ENCODE measurements at places on chromosomes 13 and 19. TPM values are rescaled to one million over a fixed set of nuclear protein-coding genes. Genes with fewer than 3 reads are reported as not detected.
A peak's percentile ranks its signal among the peaks of the same experiment; 100 is the strongest.

GRCh38 chr13:36683701-36684100 lies 9.9 kb downstream of the SERTM1 start:
- no peak for DNase-seq
- H3K4me3 ChIP-seq = no peak overlapping the region
- no peak overlapping the region for H3K27ac ChIP-seq
- no peaks in the 10 kb centered on the region for H3K36me3 ChIP-seq
- no peaks in the 10 kb centered on the region for H3K4me1 ChIP-seq
- H3K27me3 ChIP-seq = peaks cover 6% of the 10 kb centered on the region

DNA sequence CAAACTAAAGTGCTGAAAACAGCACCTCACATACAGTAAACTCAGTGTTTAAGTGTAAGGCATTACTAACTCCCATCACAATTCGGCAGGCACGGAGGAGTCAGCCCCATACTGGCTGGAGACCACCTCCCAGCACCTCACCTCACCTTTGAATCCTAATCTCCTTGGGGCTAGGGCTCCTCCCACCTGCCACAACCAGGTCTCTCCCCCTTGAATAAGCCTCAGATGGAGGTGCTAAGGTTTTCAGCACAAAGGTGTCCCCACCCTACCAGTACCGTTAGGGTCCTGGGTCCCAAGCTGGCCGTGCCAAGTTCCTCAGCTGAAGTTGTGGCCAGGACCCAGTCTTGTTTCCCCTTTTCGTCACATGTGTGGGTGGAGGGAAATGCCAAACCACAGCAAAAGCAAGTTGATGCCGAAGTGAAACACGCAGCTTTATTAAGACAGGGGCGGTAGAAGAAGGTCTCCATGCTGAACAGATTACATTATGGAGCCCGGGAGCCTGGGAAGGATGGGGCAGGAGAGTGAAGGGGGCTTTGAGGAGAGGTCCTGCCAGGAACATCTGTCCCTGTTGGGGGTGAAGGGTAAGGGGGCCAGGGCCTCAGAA lies at the start of gene IGFLR1:
Gene IGFLR1, minus strand, starts transcription at position 332 of the 604 bp plus-strand sequence. CDS start 1,272 bp downstream, outside the sequence.
- H3K27me3 ChIP-seq = no peaks in the 10 kb centered on the region
- H3K4me3 ChIP-seq = peak within 1 kb of the TSS; percentile 81
- H3K36me3 ChIP-seq = peaks cover 29% of the 10 kb centered on the region
- peak; percentile 80 for DNase-seq
- peaks cover 54% of the 10 kb centered on the region for H3K4me1 ChIP-seq
- H3K27ac ChIP-seq = peak within 1 kb of the TSS; percentile 99

- no peaks in the 10 kb centered on the region for H3K4me1 ChIP-seq
- H3K4me3 ChIP-seq = no peak overlapping the region
- H3K27me3 ChIP-seq = no peaks in the 10 kb centered on the region
- DNase-seq = no peak
These were observed 102.8 kb downstream of the TEX29 start for GRCh38 chr13:111423168-111423785.

GRCh38 chr13:90968166-90968904 lies 379.2 kb upstream of the MIR17HG start:
- no peaks in the 10 kb centered on the region for H3K27me3 ChIP-seq
- H3K4me3 ChIP-seq = no peak overlapping the region
- DNase-seq = no peak
- no peaks in the 10 kb centered on the region for H3K4me1 ChIP-seq
- no peak overlapping the region for H3K27ac ChIP-seq

The CBLC gene
- total RNA-seq = not detected

The TMTC4 gene
- 27.1 TPM for total RNA-seq

DNA sequence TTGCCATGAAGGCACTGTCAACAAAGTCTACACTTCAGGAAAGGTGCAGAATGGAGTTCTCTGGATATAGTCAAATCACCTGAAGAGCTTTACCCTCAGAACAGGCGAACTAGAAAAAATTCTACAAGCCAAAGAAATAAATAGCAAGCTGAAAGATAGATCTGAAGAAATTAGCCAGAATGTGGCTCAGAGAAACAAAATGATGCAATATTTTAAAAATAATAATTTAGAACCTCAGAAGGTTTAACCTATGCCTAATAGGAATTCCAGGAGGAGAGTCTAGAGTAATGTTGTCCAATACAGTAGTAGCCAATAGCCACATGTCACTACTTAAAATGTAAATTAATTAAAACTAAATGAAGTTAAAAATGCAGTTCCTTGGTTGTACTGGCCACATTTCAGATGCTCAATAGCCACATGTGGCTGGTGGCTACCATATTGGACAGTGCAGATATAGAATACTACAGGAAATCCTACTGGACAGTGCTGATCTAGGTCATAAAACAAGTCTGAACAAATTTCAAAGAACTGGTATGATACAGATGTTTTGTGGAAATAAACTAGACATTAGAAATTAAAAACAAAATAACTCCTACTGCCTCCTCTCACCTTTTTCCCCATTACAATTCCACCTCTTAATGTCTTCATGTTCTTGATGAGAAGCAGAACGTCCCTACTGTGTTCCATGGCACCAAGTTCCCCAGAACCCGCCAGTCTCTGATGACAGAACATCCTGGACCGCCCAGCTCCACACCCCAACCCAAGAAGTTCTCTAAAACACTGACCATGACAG lies 679 bp upstream of the CDADC1 start:
- H3K36me3 ChIP-seq = peaks cover 8% of the 10 kb centered on the region
- peak overlapping the region; percentile 97 for H3K27ac ChIP-seq
- H3K4me3 ChIP-seq = peak overlapping the region; percentile 91
- H3K27me3 ChIP-seq = peaks cover 18% of the 10 kb centered on the region

DNA sequence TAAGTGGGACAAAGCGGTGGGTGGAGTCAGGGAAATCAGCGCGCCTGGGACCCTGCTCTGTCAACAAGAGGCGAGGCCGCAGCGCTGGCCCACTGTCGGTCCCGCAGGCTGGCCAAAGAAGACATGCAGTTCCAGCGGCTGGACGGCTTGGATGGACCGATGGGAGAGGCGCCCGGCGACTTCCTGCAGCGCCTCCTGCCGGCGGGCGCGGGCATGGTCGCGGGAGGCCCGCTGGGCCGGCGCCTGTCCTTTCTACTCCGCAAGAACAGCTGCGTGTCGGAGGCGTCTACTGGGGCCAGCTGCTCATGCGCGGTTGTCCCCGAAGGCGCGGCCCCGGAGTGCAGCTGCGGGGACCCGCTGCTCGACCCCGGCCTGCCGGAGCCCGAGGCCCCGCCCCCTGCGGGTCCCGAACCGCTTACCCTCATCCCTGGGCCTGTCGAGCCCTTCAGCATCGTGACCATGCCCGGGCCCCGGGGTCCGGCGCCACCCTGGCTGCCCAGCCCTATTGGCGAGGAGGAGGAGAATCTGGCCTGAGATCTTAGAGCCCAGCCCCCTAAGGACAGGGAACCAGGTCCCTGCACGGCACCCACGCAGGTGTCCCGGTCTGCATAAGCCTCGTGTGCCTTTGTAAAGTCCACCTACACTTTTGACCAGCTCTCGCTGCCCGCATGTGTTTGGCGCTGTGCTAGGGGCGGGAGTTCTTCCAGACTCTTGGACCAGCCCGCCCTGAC lies 6.1 kb downstream of the BEST2 start:
- H3K4me1 ChIP-seq = peaks cover 13% of the 10 kb centered on the region
- DNase-seq = peak; percentile 64
- H3K27me3 ChIP-seq = peaks cover 4% of the 10 kb centered on the region
- H3K27ac ChIP-seq = no peak overlapping the region
- H3K4me3 ChIP-seq = peak overlapping the region; percentile 27

GRCh38 chr19:51246164-51246552 lies 4.7 kb upstream of the SIGLECL1 start:
- H3K4me1 ChIP-seq = peaks cover 52% of the 10 kb centered on the region
- H3K36me3 ChIP-seq = peaks cover 5% of the 10 kb centered on the region
- peaks cover 5% of the 10 kb centered on the region for H3K27me3 ChIP-seq
- peak overlapping the region; percentile 77 for H3K27ac ChIP-seq
- peak overlapping the region; percentile 21 for H3K4me3 ChIP-seq

The SPRED3 gene
- 1.8 TPM for total RNA-seq

The ZNF497 gene
- total RNA-seq = 1.4 TPM

GRCh38 chr19:2678044-2678671 lies 24.3 kb downstream of the GNG7 start:
- H3K4me1 ChIP-seq = no peaks in the 10 kb centered on the region
- H3K36me3 ChIP-seq = no peaks in the 10 kb centered on the region
- no peak for DNase-seq
- H3K4me3 ChIP-seq = no peak overlapping the region
- no peak overlapping the region for H3K27ac ChIP-seq

The SLAIN1 gene
- 31.5 TPM for total RNA-seq

DNA sequence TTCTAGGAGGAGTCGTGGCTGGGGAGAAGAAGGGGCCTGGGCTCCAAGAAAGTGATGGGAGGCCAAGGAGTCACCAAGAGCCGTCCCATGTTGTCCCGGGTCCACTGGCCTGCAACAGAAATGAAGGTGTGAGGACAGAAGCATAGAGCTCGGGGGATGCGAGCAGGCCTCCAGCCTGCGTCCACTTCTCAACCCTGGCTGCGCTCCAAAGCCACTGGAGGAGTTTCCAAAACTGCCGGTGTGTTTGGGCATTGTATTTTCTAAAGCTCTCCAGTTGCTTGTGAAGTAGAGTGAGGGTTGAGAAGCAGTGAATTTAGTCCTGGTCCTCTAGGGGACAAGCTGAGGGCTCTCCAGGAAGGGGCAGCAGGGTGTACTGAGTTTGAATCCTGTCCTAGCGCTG lies 13.0 kb downstream of the FFAR2 start:
- peaks cover 11% of the 10 kb centered on the region for H3K27me3 ChIP-seq
- no peak overlapping the region for H3K4me3 ChIP-seq
- no peak for DNase-seq
- peaks cover 40% of the 10 kb centered on the region for H3K4me1 ChIP-seq

The FUT1 gene
- total RNA-seq = 0.23 TPM
